HepG2 (cell line): ENCODE measurements at places on chromosomes 1 and 21.
A peak's percentile ranks its signal among the peaks of the same experiment; 100 is the strongest.

GRCh38 chr1:204465546-204466415 lies 28.8 kb downstream of the PIK3C2B start:
- H3K27ac ChIP-seq, result no peak overlapping the region
- H3K36me3 ChIP-seq, result peaks cover 5% of the 10 kb centered on the region; the same call in 1 of the 2 replicates
- DNase-seq, result no peak
- H3K27me3 ChIP-seq, result no peaks in the 10 kb centered on the region

DNA sequence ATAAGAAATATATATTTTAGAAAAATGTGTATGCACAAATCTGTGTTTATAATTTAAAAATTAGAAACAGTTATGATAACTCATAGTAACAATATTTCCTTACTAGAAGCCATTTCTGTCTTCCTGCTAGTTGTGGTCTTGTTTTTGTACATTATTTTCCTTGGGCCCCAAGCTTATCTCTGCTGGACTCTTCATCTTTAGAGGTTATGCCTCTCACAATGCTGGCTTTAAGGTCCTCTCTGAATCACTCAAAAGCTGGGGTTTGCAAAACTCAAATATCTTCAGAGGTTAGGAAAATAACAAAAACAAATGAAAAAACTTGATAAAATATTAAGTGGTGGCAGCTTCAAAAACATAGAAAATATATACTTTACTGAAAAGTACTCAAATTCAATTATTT lies 133.8 kb downstream of the PTPRC start:
- no peak overlapping the region for H3K4me3 ChIP-seq
- no peaks in the 10 kb centered on the region for H3K36me3 ChIP-seq
- no peaks in the 10 kb centered on the region for H3K27me3 ChIP-seq
- DNase-seq, result no peak
- H3K4me1 ChIP-seq, result no peaks in the 10 kb centered on the region

DNA sequence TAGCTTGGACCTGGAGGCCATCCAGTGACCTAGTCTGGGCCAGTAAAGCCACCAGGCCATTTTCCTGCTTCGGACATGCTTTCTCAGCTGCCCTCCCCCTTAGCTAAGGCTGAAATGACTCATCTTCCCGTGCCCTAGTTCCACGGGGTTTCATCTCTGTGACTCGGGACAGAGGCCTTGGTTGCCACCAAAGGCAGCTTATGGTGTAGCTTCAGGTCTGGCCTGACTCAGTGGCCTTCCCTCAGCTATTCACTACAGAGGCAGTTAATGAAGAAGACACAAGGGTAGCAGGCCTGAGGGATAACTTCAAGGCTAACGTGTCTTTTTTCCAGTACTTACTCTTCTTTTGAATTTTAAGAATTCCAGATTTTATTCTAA lies 82.4 kb downstream of the PBX1 start:
- H3K4me3 ChIP-seq, result no peak overlapping the region
- DNase-seq, result no peak

- no peaks in the 10 kb centered on the region for H3K4me1 ChIP-seq
- H3K27ac ChIP-seq, result no peak overlapping the region
- H3K36me3 ChIP-seq, result no peaks in the 10 kb centered on the region
- no peaks in the 10 kb centered on the region for H3K27me3 ChIP-seq
- peak; percentile 12 for DNase-seq
- no peak overlapping the region for H3K4me3 ChIP-seq
Measured at GRCh38 chr21:25862596-25862995, 127.8 kb downstream of the GABPA start.

- no peak overlapping the region for H3K27ac ChIP-seq
- H3K4me1 ChIP-seq, result peaks cover 9% of the 10 kb centered on the region
- no peak for DNase-seq
- peaks cover 4% of the 10 kb centered on the region; the same call in 1 of the 3 replicates for H3K27me3 ChIP-seq
Measured at GRCh38 chr1:17447501-17447992, 8.1 kb upstream of the RCC2 start.

DNA sequence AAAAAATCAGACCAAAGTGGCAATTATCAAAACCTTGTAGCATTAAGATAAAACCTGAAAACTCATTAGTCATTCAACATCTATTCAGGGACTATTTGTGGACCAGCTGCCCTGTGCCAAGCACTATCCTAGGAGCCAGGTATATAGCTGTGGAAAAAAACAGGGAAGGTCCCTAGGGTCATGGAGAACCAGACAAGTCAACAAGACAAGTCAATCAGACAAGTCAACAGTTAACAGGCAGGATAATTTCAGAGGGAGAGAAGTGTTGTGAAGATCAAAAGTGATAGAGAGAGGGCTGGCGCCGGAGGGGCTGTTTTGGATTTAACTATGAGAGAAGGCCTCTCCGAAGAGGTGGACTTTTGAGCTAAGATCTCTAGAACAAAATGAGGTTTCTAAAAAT lies 3.3 kb upstream of the ATP1A4 start:
- DNase-seq, result peak; percentile 89
- H3K4me3 ChIP-seq, result no peak overlapping the region
- H3K36me3 ChIP-seq, result no peaks in the 10 kb centered on the region
- H3K27me3 ChIP-seq, result no peaks in the 10 kb centered on the region; the same call in 1 of the 2 replicates
- H3K4me1 ChIP-seq, result peaks cover 36% of the 10 kb centered on the region
- H3K27ac ChIP-seq, result peak overlapping the region; percentile 19

- H3K27ac ChIP-seq, result no peak overlapping the region
- peaks cover 19% of the 10 kb centered on the region for H3K4me1 ChIP-seq
- H3K27me3 ChIP-seq, result no peaks in the 10 kb centered on the region
- no peak overlapping the region for H3K4me3 ChIP-seq
Measured at GRCh38 chr1:109490029-109490933, 3.6 kb upstream of the CYB561D1 start.
